ENCODE measurements at places on chromosomes 3 and 15. TPM values are rescaled to one million over a fixed set of nuclear protein-coding genes. Genes with fewer than 3 reads are reported as not detected.
A peak's percentile ranks its signal among the peaks of the same experiment; 100 is the strongest.

The GRM2 gene
- not detected for polyA plus RNA-seq

The CELSR3 gene
- polyA plus RNA-seq, result 0.17 TPM

- DNase-seq, result no peak
- H3K36me3 ChIP-seq, result no peaks in the 10 kb centered on the region
- H3K4me1 ChIP-seq, result peaks cover 11% of the 10 kb centered on the region
- H3K27me3 ChIP-seq, result peaks cover 83% of the 10 kb centered on the region
- H3K4me3 ChIP-seq, result peak overlapping the region; percentile 19
Measured at GRCh38 chr3:27723001-27723445, 900 bp upstream of the EOMES start.

GRCh38 chr3:13364602-13365271 is 55.4 kb downstream of the NUP210 start:
- H3K36me3 ChIP-seq, result peaks cover 25% of the 10 kb centered on the region
- no peaks in the 10 kb centered on the region for H3K4me1 ChIP-seq
- no peak overlapping the region for H3K27ac ChIP-seq
- DNase-seq, result no peak
- H3K4me3 ChIP-seq, result no peak overlapping the region

GRCh38 chr15:42705336-42705735 is 31.6 kb downstream of the CDAN1 start:
- H3K4me3 ChIP-seq, result no peak overlapping the region
- H3K36me3 ChIP-seq, result no peaks in the 10 kb centered on the region
- no peaks in the 10 kb centered on the region for H3K4me1 ChIP-seq
- no peaks in the 10 kb centered on the region for H3K27me3 ChIP-seq
- H3K27ac ChIP-seq, result no peak overlapping the region

GRCh38 chr3:60399861-60400845 is 851.1 kb downstream of the FHIT start:
- DNase-seq, result no peak
- H3K4me3 ChIP-seq, result no peak overlapping the region

GRCh38 chr3:99373846-99374210 is 264.6 kb upstream of the COL8A1 start:
- H3K27ac ChIP-seq, result no peak overlapping the region
- no peak for DNase-seq
- H3K27me3 ChIP-seq, result no peaks in the 10 kb centered on the region
- no peak overlapping the region for H3K4me3 ChIP-seq
- no peaks in the 10 kb centered on the region for H3K36me3 ChIP-seq

- H3K27me3 ChIP-seq, result no peaks in the 10 kb centered on the region
- H3K4me3 ChIP-seq, result no peak overlapping the region
- no peak overlapping the region for H3K27ac ChIP-seq
- DNase-seq, result no peak
Measured at GRCh38 chr15:94234300-94234699, 2.9 kb downstream of the MCTP2 start.

GRCh38 chr3:9916734-9917680 is at the start of gene IL17RC:
Gene IL17RC, plus strand, starts transcription at chr3:9917098. Its CDS starts 218 bp downstream, at chr3:9917316.
- no peaks in the 10 kb centered on the region for H3K4me1 ChIP-seq
- H3K36me3 ChIP-seq, result no peaks in the 10 kb centered on the region
- peak within 1 kb of the TSS; percentile 56 for H3K4me3 ChIP-seq
- peak within 1 kb of the TSS; percentile 77 for H3K27ac ChIP-seq
- peak; percentile 89 for DNase-seq

GRCh38 chr3:57755368-57755675 is 787 bp upstream of the SLMAP start:
- H3K27ac ChIP-seq, result peak overlapping the region; percentile 79
- H3K4me1 ChIP-seq, result no peaks in the 10 kb centered on the region
- H3K36me3 ChIP-seq, result no peaks in the 10 kb centered on the region
- DNase-seq, result no peak
- no peaks in the 10 kb centered on the region for H3K27me3 ChIP-seq
